ENCODE measurements at places on chromosomes 1 and 21.
A peak's percentile ranks its signal among the peaks of the same experiment; 100 is the strongest.

- DNase-seq = no peak
These were observed 14.0 kb downstream of the GTF2B start for GRCh38 chr1:88877382-88877825.

DNA sequence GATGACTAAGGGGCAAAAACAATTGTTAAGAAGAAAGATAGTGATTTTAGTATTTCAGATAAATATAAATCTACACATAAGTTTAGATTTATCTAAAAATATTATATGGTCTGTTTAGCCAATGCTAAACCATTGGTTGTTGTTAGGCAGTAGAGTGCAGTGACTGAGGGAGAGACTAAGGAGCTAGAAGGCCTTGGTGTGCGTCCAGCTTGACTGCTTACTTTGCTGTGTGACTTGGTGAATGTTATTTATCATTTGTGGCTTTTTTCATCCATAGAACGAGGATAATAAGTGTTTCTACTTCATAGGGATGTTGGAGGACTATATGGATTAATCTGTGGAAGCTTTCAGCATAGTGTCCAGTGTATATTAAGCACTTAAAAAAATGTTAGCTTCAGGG lies 264.7 kb upstream of the C1orf105 start:
- DNase-seq = no peak

DNA sequence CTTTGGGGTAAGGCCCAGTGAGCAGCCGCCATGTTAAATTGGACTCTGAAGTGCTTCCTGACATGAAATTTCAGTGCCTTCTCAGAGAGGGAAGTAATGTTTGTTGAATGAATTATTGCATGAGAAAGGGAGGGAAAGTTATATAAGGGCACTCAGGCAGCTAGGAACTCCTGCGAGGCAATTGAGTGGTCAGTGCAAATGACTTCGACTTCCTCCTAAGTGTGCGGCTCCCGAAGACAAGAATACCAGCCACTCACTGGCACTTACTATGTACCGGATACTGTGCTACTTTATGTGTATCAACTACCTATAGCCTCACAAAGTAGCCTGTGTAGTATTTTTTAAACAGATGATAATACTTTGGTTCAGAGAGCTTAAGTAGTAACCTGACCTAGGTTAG lies 52.5 kb downstream of the CNN3 start:
- DNase-seq = no peak

DNA sequence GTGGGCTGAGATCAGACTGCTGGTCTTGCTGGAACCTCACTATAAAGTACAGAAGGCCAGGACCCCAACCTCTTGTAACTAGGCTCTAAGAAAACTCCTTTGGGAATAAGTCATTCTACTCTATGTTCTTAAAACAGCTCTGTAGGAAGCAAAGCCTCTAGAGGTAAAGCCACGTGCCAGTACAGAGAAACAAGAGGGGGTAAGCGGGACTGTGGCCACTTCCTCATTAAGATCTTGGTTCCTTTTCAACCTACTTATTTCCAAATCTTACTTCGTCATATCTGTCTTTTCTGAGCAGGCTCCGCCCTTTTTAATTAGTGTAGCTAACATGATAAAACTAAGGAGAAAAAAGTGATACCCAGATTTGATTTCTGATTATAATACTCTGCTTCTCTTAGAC lies 3.8 kb downstream of the NCSTN start:
- DNase-seq = no peak

- DNase-seq = no peak
These were observed 82.8 kb downstream of the PRKAB2 start for GRCh38 chr1:147089457-147089856.

- no peak for DNase-seq
These were observed 28.0 kb downstream of the TMEM51 start for GRCh38 chr1:15181564-15181963.

- DNase-seq = no peak
These were observed 5.7 kb upstream of the ATP13A2 start for GRCh38 chr1:17017435-17017834.

GRCh38 chr1:40014812-40015594 lies 25.5 kb upstream of the CAP1 start:
- no peak for DNase-seq

GRCh38 chr1:147351140-147351835 lies 108.8 kb downstream of the CHD1L start:
- no peak for DNase-seq

- peak; percentile 13 for DNase-seq
These were observed 162.8 kb downstream of the NTPCR start for GRCh38 chr1:233113009-233113879.

GRCh38 chr1:243732637-243733036 lies 117.4 kb downstream of the AKT3 start:
- no peak for DNase-seq

DNA sequence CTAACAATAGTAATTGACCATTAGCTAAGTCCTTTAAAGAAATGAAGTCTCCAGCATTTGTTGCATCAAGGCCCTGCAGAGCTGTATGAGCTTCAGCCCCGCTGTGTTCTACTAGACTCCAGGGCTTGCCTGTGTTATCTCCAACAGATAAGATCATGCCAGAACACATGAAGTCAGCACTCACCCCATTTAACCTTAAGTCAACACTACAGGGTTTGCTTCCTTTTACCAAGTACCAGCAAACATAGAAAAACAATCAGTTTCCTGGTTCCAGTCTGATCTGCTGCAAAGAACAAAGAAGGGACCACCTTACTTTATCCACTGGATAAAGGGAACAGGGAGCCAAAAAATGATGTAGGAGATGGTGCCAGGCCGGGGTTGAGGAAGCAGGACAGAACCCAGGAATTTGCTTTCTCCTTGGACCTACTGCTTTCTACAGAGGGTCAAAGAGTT lies 41.3 kb upstream of the ENAH start:
- no peak for DNase-seq

- no peak for DNase-seq
These were observed 7.7 kb downstream of the MROH7 start for GRCh38 chr1:54649130-54649898.

- no peak for DNase-seq
These were observed 741.7 kb downstream of the LTN1 start for GRCh38 chr21:28250946-28251345.

DNA sequence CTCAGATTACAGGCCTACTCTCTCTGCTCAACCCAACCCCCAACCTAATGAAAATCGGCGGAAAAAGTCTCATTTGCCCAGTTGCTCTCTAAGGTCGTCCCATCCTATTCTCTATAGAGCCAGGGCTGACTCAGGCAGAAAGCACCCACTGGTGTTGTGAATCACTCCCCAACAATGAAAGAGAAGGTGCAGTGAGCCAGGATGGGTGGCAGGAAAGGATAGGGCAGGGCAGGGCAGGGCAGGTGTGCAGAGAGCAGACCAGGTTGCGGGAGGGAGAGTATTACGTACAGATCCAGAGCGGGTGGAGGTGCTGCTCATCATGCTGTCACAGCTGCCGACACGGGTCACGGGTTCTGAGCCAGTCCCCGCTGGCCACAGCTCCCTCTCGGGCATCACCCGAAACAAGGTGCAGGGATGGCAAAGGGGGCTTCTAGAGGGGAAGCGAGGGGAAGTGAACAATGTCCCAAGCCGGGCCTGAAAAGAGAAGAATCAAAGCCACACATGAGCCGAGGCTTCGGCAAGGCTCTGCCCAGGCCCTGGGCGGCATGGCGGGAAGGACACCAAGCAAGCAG lies 5.3 kb downstream of the C1orf116 start:
- DNase-seq = no peak

DNA sequence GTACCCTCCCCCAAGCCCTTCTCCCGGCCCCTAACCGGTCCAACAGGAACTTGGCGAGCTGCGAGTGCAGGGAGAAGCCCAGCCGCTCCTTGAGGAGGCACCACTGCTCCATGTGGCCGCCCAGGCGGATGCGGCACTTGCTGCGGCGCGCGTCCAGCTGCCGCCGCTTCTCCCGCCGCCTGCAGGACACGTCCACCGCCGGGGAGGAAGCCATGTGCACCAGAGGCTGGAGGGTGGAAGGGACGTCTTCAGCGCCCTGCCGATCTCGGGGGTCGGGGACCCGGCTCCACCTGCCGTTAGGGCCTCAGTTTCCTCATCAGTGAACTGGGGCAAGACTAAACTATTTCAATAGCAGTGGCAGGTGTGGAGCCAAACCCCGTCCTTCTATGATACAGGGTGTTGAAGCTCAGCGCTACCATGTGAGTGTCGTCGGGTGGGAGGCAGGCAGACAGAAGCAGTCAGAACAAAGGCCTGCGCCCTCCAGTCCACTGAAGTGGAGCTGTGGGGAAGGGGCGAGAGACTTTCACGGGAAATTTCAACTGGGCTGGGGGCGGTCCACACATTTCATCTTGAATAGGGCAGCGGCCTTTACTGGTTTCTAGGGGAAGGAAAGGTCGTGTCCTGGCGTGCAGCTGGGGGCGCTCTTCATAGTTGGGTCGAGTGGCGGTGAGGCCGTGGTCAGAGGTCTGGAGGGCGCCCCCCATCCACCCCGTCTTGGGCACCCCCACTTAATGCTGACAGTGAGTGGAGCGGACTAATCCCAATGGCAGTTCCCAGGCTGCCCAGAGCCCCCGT lies 592 bp downstream of the ZNF692 start:
- no peak for DNase-seq

DNA sequence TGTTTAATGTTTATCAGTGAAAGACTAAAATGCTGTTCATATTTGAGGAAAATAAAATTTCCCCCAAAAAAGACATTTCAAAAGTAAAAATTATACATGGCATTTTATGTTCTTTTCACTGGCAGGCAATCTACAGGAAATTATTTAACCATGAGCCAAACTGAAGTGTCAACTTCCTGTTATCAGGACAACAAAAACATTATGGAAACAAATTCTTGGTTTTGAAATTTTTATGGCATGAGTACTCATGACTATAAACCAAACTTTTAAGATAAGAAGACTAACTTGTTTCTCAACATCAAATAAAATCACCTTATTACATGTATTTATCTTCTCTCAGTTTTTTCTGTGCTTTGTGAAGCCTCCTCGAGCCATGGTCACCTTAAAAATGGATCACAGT lies 698.6 kb downstream of the LTN1 start:
- DNase-seq = no peak

- DNase-seq = peak; percentile 77
These were observed at the start of gene MAN1C1 for GRCh38 chr1:25616095-25616986. TSS of gene MAN1C1 (plus strand) at chr1:25616791. CDS start at chr1:25617798, 1,007 bp downstream.

DNA sequence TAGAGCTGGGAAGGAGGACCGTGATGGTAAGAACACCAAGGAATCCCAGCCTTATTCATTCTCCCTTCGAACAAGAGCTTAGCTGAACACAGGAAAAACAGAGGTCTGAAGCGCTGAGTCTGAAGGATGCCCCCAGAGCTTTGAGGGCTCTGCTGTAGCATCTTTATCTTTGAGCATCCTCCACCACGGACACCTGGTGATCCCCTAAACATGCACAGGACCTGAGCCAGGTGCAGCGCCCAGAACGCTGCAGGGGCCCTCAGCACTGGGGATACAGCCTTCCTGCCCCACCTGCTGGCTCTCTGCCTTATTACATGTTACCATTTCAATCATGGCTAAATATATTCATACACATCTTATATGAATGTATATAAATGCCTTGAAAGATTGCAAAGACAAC lies 7.7 kb upstream of the GPATCH4 start:
- DNase-seq = no peak

- no peak for DNase-seq
These were observed 727.6 kb upstream of the NEGR1 start for GRCh38 chr1:73009938-73010337.

GRCh38 chr1:39258146-39258924 lies 53.8 kb downstream of the MACF1 start:
- DNase-seq = peak; percentile 71

- DNase-seq = no peak
These were observed 42.6 kb downstream of the OPTC start for GRCh38 chr1:203536575-203536974.

DNA sequence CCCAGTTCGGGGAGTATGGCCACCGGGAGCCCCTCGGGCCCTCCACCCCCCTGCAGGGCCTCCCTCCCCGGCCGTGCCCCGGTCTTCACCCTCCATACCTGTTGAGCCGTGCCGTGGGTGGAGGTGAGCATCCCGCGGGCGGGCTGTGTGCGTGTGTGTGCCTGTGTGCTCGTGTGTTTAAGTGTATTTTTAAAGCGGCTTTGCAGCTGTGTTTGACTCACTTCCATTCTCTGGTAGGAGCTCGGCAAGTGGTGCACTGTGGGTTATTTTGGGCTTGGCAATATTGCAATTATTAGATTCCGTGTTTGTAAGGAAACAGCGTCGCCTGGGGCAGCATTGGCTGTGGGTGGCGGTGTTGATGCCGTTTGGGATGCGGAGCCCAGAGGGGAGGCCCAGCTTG lies 20.3 kb upstream of the PLCH2 start:
- no peak for DNase-seq

DNA sequence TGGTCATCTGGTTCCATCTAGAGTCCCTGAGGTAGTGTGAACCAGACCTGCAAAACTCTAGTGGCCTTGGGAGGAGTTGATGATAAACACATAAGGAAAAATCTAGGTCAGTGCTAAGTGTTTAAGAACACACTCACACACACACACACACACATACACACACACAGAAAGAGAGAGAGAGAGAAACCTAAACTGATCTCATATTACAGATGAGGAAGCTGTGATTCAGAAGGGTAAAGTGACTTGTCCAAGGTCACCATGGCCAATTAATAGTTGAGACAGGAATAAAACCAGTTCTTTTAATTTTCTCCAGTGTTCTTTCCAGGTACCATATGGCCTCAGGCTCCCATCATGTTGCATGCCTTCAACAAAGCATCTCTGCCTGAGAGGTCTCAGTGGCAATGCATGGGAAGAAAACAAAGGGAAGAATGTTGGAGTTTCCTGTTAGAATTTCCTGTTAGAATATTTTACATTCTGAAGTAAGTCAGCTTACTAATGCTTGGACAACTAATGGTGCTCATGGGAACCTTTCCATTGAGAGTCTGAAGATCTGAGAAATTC lies 77.3 kb upstream of the TSPAN2 start:
- no peak for DNase-seq

- no peak for DNase-seq
These were observed 14.9 kb upstream of the CD55 start for GRCh38 chr1:207306603-207307002.

- no peak for DNase-seq
These were observed 59.6 kb downstream of the KCNAB2 start for GRCh38 chr1:6105218-6105679.

- no peak for DNase-seq
These were observed 23.1 kb upstream of the RAP1A start for GRCh38 chr1:111596499-111596898.

DNA sequence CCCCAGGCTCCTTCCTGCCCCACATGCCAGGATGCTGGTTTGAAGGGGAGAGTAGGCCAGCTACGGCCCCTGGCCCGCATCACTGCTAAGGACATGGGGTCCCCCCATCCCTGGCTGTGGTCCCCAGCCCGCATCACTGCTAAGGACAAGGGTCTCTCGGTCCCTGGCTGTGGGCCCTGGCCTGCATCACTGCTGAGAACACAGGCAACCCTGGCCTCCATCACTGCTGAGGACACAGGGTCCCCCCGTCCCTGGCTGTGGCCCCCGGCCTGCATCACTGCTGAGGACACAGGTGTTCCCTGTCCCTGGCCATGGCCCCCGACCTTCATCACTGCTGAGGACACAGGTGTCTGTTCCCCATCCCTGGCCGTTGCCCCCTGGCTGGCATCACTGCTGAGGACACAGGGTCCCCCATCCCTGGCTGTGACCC lies 448 bp upstream of the OBSCN start:
- DNase-seq = no peak

- DNase-seq = no peak
These were observed 101.3 kb downstream of the CRYAA start for GRCh38 chr21:43269957-43270705.
